ENCODE measurements at places on chromosomes 1 and 21.
A peak's percentile ranks its signal among the peaks of the same experiment; 100 is the strongest.

- no peak for DNase-seq
Observed at GRCh38 chr1:238606896-238607295, 716.2 kb upstream of the ZP4 start.

DNA sequence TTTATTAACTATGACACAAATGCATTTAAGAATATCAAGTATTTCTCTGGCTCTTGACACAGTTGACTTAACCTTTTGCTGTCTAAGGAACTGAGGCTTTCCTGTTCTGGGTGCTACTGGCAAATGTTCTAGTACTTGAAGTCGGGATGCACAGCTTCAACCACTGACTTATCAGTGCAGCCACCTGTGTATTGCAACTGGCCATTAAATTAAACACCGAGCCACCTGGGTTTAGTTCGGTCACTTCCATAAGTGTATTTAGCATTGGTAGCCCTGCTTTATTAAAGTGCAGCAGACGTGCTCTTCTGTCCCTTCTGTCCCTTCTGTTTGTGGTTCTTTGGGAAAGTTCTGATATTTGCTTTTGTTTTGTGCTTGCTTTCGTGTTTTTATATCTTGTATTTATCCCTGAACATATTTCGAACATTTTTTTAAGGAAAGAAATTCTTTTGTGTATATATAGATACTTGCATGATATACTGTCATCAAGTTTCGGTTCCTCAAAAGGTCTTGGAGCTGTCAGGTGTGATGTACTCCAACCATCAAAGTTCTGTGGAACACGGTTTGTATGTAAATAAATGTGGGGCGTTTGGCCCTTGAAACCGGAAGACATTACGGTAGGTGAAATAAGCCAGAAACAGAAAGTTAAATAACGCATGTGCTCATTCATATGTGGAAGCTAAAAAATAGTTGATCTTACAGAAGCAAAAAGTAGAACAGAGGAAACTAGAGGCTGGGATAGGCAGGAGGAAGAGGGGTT lies 297.9 kb upstream of the GREM2 start:
- DNase-seq = no peak

DNA sequence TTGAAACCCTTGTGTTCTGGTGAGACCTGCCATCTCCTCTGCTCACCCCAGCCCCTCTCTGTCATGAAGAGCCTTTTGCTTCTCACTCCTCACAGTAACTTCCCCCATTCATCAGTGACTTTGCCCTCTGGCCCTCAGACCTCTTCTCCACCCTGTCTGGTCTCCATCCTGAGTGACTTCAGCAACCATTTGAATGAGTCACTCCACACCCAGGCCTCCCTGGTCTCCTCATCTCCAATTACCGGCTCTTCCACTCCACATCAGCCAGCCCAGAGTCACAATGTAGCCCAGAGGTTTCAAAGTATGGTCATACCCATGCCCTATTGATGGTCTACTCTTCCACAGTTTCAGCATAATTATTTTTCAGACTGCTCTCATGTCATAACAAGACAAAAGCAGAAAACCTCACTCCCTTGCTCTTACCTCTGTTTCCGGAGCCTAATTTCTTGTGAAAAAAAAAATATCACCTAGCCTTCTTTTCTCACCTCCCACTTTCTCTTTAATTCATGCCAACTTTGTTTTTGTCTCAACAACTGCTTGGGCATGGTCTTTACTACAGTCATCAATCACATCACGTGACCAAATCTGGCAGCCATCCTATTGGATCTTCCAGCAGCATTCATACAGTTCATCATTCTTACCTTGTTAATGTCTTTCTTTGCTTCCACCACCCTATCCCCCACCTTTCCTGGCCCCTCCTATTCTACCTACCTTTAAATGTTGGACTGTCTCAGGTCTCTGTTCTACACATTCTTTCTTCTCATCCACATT lies 35.6 kb upstream of the NEK7 start:
- DNase-seq = no peak

- DNase-seq = no peak
Observed at GRCh38 chr1:99539131-99539530, 106.8 kb upstream of the PALMD start.

GRCh38 chr1:65082346-65083040 lies 65.5 kb upstream of the AK4 start:
- DNase-seq = no peak

DNA sequence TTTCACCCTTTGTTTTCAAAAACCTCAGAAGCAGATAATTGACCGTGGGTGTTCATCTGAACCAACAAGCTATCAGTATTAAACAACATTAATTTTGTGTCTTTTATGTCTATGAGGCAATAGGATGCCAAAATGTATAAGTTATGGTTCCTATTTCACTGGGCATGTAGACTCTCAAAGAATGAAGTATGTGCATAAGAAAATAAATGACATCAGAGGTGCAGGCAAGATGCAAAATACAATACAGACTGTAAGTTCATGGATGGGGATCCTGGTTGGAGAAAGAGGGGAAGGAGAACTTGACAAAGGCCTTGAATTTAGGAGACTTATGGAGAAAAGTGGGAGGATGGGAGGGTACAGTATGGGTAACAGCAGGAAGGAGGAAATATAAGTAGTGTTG lies 23.4 kb upstream of the POU2F1 start:
- no peak for DNase-seq

DNA sequence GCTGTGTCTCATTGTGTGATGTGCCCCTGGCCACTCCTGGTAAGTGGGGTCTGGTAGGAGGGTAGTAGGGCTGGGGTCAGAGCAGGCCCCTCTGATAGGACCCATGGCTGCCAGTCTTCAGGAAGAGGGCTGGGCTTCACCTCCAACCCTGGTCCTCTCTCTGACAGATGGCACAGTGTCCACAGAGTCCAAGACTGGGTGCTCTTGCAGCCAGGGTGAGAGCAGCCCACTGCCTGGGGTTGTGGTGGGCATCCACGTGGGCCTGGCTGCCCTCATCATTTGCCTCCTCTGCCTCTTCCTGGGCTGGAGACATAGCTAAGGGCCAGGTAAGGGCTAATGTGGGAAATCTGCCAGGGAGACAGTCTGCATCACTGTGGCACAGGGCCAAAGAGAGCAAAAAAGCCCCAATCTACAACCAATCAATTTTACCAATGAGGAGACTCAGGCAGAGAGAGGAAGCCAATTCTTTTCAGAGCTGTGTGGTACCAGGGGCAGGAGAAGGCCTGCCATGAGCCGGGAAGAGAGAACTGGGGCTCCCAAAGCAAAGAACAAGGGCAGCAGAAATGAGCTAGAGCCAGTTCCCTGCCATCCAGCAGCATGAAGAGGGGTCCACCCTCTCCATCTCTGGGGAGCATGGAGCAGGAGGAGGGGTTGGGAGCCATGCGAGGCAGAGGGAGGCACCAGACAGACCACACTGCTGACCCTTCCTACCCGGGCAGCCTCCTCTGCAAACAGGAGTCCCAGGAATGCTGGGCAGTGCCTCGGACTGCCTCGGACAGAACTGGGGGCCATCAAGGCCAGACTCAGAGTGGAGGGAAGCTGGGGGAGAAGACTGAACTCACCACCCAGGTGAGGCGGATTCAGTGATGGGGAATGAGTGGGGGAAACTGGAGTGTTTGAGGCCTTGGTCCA lies 26.8 kb downstream of the SLC27A3 start:
- DNase-seq = no peak

- no peak for DNase-seq
Observed at GRCh38 chr1:243882276-243882675, 32.2 kb upstream of the AKT3 start.

- peak; percentile 82 for DNase-seq
Observed at GRCh38 chr1:101235696-101236515, 913 bp upstream of the S1PR1 start.

DNA sequence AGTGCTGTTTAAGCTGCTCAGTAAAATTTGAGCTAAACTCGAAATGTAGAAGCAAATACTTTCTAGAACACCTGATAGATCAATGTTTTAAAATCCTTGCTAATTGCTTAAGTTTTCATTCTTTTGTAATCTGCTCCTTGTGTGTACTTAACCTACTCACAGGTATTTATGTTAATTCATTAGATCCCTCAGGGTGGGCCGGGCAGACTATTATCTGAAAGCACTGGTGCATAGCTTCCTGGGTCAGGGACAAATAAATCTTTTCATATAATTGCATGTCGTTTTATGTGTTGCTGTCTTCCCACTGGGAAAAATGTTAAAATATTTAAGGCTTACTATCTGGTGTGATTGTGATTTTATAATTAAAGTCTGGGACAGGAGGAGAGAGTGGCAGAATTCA lies 440.5 kb downstream of the SMYD3 start:
- no peak for DNase-seq

GRCh38 chr21:41680444-41681347 lies 86.2 kb downstream of the RIPK4 start:
- DNase-seq = no peak

GRCh38 chr1:75062111-75062510 lies 72.1 kb upstream of the LHX8 start:
- no peak for DNase-seq

DNA sequence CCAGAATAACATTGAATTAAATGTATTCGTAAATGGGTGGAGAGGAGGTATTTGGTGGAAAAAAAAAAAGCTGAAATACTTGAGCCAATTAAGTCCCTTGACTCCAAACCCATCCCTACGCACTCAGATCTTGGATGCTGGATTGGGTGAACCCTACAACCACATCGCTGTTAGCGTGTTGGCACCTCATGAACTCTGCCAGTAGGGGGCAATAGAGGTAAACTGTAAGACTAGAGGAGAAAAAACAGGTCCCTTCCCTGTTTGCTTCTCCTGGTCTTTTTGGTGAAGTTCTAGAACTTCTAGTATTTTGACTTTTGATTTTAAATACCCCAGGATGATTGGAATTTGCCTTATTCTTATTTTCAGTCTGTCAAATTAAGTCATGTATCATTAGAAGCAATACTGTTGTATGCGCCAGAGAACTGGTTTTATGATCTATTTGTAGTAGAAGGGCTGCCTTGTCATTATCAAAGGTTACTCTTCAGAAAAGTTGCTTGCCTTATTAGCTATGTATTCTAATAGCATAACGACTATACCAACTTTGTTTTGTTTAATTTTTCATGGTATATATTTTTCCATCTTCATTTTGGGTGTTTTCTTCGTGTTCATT lies 1.9 kb upstream of the OR13G1 start:
- peak; percentile 52 for DNase-seq

DNA sequence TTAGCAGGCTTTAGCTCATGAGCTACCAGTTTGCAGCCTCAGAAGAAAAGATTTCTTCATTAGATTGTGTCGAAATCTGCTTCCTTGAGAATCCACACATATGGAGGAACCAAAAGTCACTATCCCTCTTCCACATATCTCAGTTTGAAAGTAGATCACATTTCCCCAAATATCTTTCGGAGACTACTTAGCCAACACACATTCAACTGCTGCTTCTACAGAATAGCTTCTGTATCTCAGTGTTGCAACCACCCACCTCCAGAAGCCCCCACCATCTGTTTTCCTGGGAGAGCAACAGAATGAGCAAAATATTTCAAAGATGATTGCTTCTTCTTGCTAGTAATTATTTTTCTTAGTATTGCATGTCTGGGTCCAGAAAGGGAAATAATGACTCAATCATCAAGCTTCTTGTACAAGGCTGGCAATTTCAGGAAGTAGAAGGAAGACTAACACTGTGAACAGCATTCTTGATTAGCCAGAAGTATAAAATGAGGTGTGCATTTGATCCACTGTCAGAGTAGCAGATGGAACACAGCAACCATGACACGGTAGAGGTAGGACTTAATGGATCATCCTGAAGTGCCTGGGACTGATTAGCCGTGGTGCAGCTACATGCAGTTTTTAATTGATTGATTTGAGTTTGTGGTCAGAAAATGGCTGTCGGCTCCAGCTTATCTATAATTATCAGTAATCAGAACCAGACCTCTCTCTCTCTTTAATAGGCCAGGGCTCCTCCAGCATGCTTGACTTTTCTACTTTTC lies 24.9 kb downstream of the ZC3H11B start:
- no peak for DNase-seq

- no peak for DNase-seq
Observed at GRCh38 chr1:151193856-151194255, 3.9 kb upstream of the VPS72 start.

DNA sequence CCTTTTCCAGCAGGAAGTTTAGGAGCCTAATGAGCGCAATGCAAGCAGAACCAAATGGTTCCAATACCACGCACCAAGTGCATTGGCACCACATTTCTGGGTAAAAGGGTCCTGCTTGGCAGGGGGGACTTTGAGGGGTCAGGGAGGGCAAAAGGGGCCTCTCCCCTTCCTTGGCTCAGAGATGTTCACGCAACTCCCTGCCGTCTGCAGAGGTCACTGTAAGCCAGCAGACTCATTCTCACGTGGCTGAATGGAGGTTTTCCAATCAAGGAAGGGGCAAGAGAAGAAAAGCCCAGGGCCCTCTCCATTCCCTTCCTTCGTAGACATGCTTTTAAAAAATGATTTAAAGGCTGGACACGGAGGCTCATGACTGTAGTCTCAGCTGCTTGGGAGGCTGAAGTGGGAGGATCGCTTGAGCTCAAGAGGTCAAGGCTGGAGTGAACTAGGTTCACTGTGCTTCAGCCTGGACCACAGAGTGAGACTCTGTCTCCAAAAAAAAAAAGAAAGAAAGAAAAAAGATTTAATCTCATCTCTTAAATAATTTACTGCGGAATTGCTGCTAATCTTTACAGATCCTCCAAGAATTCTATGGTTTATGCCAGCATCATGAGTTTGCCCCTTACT lies 80.3 kb downstream of the RUNX3 start:
- no peak for DNase-seq

DNA sequence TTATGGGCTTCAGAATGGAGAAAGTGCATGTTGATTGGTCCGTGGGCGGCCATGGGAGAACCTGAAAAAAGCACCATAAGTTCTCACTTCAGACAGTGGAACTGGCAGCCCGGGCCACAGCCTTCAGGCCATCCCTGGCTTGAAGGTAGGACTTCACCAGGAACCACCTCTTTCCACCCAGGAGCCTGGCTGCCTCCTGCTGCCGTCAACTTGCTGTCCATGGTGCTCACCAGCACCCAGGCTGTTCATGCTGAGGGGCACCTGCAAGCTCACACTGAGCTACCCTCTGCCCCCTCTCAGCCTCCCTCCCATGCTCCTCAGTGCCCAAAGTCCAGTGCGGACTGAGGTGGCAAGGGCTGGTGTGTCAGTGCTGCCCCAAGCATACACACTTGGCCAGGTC lies 12.9 kb upstream of the FNBP1L start:
- DNase-seq = no peak

DNA sequence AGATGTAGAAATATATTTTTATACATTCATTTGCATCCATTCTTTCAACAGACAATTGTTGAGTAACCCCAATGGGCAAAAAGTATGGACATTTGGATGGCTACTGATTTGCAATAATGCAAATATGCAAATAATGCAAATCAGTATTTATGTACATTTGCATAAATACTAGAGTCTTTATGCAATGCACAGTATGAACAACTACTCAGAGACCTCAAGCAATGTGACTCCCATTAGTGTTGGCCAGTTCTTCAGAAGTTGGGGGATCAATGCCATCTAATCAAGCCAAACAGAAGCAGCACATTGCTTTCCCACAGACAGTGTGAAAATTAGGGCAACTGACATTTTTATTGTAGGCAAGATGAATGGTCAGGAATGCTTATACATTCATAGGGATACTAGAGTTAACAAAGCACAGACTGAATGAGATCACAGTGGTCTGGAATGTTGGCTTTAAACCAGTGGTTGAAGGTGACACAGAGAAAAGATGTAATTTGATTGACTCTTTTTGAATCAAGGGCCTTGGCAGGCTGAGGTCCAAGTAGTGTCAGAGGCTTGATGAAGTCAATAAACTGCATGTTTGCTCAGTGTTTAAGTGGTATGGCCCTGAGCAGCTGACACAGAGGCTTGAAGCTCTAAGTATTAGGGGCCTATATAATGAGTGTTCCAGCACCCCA lies 256.6 kb downstream of the CTH start:
- no peak for DNase-seq
